CD4-positive, alpha-beta T cell treated with Interleukin-1 beta for 1 hour (primary cell): ENCODE measurements at places on chromosomes 3 and 15.
A peak's percentile ranks its signal among the peaks of the same experiment; 100 is the strongest.

GRCh38 chr15:48965972-48966371 lies 2.3 kb upstream of the SHC4 start:
- DNase-seq = no peak

GRCh38 chr3:67450153-67450552 lies 204.3 kb downstream of the SUCLG2 start:
- DNase-seq = no peak

- DNase-seq = no peak
Observed at GRCh38 chr3:193829781-193830180, 236.8 kb downstream of the OPA1 start.

GRCh38 chr15:50108461-50108860 lies 10.6 kb downstream of the ATP8B4 start:
- DNase-seq = no peak

DNA sequence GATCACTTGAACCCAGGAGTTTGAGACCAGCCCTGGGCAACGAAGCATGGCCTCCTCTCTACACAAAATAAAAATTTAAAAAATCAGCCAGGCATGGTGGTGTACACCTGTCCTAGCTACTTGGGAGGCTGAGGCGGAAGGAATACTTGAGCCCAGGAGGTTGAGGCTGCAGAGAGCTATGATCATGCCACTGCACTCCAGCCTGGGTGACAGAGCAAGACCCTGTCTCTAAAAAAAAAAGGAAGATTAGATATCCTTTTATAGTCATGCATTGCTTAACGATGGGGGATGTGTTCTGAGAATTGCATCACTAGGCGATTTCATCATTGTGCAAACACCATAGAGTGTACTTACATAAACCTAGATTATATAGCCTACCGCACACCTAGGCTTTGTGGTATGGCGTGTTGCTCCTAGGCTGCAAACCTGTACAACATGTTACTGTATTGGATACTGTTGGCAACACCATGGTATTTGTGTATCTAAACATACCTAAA lies 12.6 kb downstream of the ALAS1 start:
- no peak for DNase-seq

GRCh38 chr15:59116141-59116540 lies 11.2 kb downstream of the CCNB2 start:
- no peak for DNase-seq

- DNase-seq = no peak
Observed at GRCh38 chr3:177904621-177905020, 631.6 kb upstream of the KCNMB2 start.

DNA sequence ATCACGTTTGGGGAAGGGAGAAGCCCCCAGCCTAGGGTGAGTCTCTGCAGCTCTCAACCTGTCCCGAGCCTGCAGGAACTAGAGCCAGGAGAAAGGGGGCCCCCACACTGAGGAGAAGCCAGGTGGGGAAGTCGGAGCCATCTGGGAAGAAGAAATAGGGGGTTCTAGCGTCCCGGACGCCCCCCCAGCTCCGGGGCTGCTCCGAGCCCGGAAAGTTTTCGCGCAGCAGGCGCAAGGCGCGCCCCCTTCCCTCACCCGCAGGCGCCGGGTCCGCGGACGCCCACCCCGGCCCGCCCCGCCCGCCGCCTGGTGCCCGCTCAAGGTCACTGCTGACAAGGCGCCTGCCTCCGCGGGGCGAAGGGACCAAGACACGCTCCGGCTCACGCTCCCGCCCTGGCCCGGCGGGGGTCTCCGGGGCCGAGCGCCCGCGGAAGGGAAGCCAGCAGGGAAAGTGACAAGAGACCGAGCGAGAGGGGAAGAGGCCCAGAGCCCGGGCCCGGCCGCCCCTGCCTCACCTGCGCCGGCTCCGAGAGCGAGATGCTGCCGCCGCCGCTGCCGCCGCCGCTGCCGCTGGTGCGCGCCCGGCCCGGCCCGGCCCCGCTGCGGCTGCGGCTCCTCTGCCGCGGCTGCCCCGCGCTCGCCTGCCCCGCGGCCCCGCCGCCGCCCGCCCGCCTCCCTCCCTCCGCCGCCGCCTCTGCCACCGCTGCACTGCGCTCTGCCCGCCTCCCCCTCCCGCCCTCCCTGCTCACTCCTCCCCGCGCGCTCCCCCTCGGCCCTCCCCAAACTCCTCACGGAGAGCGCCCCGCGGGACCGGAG lies 108.4 kb upstream of the SLC6A11 start:
- no peak for DNase-seq

GRCh38 chr3:45599424-45599886 lies 4.9 kb downstream of the LIMD1 start:
- DNase-seq = no peak

DNA sequence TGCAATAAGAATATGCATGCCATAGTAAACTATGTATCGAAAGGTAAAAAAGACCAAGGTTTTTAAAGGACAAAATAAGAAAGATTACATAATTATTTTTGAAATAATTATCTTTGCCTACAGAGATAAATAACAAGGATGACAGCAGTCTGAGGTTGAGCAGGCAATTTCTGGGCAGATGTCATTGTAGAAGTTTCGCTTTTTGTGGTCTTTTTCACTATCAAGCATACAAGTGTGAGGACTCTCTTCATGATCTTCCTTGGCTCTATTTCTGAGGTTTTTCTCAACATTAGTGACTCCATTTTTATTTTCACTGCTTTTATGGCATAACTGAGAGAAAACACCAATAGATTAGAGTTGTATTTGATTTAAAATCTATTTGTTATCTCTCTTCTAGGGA lies 1337.9 kb upstream of the EPHA6 start:
- DNase-seq = no peak

GRCh38 chr3:158739078-158739477 lies 6.8 kb upstream of the RARRES1 start:
- DNase-seq = no peak

GRCh38 chr15:91898843-91899242 lies 45.3 kb downstream of the SLCO3A1 start:
- no peak for DNase-seq

DNA sequence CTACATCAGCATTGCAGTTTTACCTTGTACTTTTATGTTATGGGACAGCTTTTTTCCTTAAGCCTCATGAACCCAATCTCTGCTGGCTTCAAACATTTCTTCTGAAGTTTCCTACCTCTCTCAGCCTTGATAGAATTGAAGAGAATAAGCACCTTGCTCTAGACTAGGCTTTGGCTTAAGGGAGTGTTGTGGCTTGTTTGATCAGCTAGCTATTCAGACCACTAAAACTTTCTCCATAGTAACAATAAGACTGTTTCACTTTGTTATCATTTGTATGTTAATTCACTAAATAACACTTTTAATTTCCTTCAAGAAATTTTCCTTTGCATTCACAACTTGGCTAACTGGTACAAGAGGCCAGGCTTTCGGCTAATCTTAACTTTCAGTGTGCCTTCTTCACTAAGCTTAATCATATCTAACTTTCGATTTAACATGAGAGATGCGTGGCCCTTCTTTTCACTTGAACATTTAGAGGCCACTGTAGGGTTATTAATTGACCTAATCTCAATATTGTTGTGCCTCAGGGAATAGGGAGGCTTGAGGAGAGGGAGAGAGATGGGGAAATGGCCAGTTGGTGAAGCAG lies 8.1 kb upstream of the TIGIT start:
- DNase-seq = peak; percentile 46
